ENCODE measurements at places on chromosomes 16 and 17.

- no peak for DNase-seq
These were observed 25.0 kb downstream of the WIPI1 start for GRCh38 chr17:68432086-68432864.

- no peak for DNase-seq
These were observed 9.3 kb downstream of the PPL start for GRCh38 chr16:4927661-4928060.

DNA sequence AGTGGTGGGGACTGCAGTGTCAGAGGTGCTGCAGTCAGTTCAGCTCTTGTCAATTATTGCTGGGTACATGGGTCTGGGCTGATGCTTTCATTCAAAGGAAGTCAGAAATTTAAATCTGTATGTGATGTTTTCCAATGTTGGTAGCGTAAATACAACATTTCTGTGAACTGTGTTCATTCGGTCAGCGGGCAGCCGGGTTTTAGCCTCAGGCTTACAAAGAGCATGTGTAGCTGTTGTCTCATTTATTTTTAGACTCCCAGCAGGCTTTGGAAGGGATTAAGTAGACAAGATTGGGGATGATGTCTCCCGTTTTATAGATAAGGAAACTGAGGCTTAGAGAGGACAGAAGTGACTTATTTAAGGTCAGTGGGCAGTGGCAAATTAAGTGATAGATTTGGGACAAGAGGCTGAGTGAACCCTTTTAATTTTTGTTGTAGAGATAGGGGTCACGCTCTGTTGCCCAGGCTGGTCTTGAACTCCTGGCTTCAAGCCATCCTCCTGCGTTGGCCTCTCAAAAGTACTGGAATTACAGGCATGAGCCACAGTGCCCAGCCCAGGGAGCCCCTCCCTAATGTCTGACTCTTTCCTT is 8.1 kb downstream of the AQP8 start:
- DNase-seq, result no peak

- DNase-seq, result no peak
These were observed 51.2 kb downstream of the COTL1 start for GRCh38 chr16:84566545-84567257.

DNA sequence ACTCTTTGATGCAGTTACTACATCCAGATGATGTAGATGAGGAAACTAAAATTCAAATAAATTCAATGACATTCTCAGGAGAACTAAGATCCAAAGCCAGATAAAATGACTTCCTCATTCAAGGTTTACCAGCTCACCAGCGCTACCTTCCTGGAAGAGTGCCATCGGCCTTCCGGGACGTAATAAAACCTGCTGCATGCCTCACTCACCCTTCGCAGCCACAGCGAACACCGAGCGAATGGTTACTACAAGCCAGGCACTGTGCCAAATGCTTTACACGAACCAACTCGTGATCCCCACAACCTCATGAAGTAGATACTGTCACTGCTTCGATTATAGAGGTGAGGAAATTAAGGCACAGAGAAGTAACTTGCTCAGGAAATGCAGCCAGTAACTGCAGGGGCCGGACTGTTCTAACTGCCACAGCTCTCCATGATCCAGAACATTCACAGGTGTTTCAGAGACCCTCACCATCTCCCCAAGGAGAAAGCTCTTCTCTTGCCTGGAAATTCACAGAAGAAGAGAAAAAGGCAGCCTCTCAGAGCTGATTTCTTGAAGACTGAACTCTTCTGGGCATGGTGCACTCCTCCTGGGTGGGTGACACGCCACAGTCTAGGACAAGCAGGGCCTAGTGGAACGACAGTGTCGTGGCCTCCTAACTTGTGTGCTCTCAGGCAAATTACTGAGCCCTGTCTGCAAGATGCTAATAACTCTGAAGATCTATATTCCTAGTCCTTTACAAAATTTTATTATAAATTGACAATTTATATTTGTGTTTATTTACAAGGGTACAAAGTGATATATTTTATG is 46.8 kb downstream of the HIC1 start:
- DNase-seq, result peak; percentile 67

All from suppressor macrophage (primary cell).